ENCODE measurements at places on chromosomes 7 and 10.

GRCh38 chr10:98956576-98957260, 278.9 kb downstream of the HPSE2 start:
- no peak for DNase-seq

GRCh38 chr10:3192856-3193635, 20.5 kb upstream of the PITRM1 start:
- DNase-seq = no peak

- no peak for DNase-seq
Measured at GRCh38 chr10:129122846-129123245, 344.2 kb upstream of the MGMT start.

DNA sequence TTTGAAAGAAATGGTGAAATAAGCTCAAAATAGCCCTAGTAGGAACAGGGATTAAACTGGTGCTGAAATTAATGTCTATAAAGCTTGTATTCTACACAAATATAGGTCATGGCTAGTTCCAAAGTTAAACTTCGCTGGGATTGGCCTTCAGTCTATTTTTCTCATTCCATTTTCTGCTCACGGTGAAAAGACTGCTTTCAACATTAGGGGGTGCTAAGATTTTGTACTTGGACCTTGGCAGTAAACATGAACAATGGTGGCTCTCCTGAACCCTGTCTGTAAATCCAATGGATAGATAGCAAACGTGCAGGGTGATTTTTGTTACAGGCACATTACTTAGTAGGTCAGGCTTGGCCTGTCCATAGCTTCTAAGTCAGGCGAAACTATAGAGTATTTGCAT, 36.0 kb upstream of the RSU1 start:
- DNase-seq = no peak

GRCh38 chr10:104441329-104442000, 87.8 kb downstream of the CFAP58 start:
- DNase-seq = no peak

DNA sequence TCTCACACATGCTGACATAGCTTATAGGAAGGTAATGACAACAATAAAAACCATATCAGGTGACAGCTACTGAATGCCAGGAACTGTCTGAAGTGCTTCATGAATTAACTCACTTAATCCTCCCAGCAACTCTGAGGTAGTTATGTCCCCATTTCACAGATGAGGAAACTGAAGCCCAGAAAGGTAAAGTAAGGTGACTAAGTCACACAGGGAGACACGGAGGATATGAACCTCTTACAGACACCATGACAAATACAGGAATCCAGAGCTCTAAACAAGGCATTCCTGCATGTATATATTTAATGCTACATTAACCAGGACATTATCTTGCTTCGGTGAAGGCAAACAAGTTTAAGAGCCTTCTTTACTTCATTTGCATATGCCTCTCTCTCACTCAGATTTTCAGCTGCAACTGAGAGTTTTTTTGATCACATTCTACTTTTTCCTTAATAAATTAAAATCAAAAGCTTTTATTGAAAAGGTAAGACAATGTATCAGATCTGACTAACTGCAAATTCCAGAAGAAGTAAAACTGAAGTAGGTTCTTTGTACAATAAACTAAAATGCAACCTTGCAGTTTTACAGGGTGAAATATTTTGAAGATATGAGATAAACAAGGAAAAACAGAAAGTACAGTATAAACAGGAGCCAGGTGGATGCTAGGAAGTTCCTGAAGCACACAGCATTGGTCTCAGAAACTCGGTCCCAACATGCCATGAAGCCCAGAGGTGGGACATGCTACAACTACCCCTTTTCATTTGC, 79.5 kb downstream of the SGMS1 start:
- no peak for DNase-seq
